ENCODE measurements at places on chromosomes 12 and 14. TPM values are rescaled to one million over a fixed set of nuclear protein-coding genes. Genes with fewer than 3 reads are reported as not detected.

DNA sequence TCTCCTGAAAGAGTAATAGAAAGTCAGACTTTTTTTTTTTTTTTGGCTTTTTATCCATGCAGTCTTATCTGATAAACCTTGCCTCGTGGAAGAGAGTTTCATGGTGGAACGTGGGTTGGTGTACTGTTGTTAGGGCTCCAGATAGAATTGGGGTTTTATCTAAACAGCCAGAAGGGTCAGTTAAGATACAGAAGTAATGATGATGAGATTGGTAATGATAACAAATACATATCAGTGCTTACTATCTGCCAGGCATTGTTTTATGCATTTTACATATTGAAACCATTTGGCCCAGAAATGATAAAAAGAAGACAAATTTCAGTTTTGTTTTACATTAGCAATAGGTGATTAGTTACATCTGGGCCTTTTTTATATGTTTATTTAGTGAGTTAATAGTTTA lies 372.8 kb upstream of the PRICKLE1 start:
- DNase-seq: no peak

- no peak for DNase-seq
Measured at GRCh38 chr12:101799774-101800173, 31.0 kb downstream of the GNPTAB start.

DNA sequence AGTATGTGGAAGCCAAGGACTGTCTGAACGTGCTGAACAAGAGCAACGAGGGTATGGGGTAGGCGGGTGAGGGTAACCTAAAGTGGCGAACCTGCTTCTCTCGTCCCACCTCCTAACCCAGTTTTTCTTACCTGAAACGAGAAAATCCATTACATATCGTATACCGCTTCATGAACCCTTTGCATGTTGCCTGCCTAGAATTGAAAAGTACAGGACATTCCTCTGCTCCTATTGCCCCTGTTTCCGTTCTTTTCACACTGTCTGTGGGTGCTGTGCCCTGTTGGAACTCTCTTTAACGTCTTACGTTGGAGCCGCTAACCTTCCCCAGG lies 513 bp downstream of the PFDN5 start:
- DNase-seq: no peak

DNA sequence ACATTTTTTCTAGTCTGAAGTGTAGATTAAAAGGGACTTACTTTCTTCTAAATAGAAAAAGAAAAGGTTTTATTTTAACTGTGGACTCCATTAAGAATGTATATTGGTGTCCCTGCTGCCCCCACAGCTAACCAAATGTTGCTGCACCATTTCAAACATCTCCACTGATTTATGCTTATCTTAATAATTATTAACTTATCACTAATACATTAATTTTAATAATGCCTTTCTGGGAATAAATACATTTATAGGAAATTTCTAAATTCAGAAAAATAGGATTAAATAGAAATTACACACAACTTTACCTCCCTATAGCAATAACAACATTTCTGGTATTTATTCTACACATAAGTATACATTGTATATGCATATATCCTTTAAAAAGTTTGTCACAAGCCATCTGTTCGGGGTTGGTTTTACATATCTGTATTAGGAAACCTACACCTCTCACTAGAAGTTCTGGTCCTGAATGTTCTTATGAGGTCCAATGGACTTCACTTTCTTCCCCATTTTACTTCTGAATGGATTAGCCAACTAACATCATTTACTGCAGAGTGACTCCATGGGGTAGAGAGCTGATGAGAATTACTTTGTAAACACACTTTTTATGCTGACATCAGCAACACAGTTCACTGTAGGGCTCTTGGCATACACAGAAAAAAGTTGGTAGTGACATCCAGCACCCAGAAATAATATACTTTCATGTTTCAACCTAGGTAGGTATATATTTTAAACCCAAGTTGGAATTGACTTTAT lies 9.4 kb upstream of the SELPLG start:
- DNase-seq: no peak

Gene GPR68
- total RNA-seq: 0.44 TPM

Gene TAS2R50
- 2.2 TPM for total RNA-seq

- no peak for DNase-seq
Measured at GRCh38 chr14:77275601-77276017, 4.6 kb upstream of the NGB start.

Gene SCN8A
- total RNA-seq: 0.21 TPM

DNA sequence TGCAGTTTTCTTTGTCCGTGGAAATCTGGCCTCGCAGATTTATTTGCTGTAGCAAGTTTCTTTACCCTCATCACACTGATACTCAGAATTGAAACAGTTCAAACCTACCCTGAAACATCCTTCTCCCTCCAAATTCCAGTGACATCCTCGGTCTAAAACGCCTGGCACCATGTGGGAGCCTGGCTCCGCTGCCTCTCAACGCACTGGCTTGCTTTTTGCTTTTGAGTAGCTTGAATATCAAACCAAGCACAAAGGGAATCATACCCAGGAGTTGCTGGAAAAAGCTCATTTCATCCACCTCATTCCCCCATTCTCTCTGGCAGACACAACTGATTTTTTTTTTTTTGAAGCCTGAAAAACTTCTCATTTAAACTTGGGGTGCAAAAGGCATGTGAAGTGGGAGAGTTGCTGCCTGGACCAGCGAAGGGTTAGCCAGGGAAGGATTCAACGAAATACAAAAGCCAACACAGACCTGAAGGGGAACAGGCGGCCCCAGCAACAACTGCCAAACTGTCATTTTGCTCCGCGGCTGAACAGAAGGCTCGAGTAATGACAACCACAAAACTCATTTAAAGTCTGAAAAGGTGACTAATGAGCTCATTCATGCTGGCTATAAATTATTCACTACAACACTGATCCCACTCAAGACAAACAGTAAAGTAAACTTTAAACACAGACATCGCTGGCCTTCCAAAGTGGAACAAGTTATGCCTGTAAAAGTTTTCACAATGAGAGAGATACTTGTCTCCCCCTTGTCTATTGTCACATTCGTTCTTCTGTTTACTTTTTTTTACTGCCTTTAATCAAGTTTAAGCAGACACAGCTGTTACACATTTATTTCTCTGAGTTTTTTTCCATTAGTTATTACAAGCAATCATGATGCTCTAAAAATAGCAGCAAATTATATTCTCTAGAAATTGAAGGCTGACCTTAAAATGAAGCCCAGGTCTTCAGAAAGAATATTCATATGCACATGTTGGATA lies 12.5 kb upstream of the FOXN3 start:
- no peak for DNase-seq

GRCh38 chr12:42396473-42397259 lies 70.7 kb downstream of the PPHLN1 start:
- DNase-seq: no peak

Gene RBP5
- total RNA-seq: 2.3 TPM

Gene RHNO1
- total RNA-seq: 7.3 TPM

Gene KRT5
- 2.7 TPM for total RNA-seq

Gene AKAP3
- total RNA-seq: 0.20 TPM

DNA sequence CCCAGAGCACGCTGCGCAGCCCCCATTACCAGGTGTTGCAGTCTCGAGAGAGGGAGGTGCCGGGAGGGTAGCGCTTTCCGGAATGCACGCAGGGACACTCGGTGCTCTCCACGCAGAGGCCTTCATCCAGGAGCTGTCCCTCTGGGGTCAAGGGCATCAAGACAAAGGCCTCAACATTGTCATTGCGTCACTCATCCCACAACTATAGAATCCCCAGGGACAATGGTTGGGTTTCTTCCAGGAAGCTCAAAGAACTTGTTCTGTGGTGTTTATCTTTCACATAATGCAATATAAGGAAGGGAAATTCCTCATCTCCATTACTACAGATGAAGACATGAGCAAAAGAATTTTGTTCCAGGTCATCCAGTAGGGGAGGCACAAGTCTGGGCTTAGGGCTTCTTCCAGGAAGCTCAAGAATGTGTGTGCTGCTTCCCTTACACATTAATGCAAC lies 52.1 kb downstream of the VWF start:
- DNase-seq: no peak

GRCh38 chr12:115956659-115957058 lies 320.8 kb downstream of the MED13L start:
- no peak for DNase-seq

DNA sequence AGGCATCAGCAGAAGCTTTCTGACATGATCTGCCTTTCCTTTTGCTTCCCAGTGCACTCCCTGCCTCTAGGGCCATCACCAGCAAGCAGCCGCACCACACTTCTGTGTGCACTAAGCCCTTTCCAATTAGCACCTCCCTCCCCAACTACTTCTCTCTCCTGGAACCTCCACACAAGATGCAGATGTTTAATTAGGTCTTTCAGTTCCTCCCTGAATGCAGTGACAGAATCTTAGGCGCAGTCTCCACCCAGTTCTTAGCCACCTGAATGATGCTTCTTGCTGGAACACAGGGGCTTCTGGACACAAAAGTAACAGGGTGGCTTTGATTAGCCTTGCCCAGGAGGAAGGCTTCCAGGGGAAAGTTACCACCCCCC lies 32.9 kb downstream of the NIN start:
- no peak for DNase-seq

GRCh38 chr14:22739423-22739822 lies 27.1 kb upstream of the OXA1L start:
- no peak for DNase-seq

- DNase-seq: no peak
Measured at GRCh38 chr14:67881225-67881624, 61.6 kb downstream of the RAD51B start.

- DNase-seq: no peak
Measured at GRCh38 chr12:131994589-131994988, 44.8 kb downstream of the EP400 start.

DNA sequence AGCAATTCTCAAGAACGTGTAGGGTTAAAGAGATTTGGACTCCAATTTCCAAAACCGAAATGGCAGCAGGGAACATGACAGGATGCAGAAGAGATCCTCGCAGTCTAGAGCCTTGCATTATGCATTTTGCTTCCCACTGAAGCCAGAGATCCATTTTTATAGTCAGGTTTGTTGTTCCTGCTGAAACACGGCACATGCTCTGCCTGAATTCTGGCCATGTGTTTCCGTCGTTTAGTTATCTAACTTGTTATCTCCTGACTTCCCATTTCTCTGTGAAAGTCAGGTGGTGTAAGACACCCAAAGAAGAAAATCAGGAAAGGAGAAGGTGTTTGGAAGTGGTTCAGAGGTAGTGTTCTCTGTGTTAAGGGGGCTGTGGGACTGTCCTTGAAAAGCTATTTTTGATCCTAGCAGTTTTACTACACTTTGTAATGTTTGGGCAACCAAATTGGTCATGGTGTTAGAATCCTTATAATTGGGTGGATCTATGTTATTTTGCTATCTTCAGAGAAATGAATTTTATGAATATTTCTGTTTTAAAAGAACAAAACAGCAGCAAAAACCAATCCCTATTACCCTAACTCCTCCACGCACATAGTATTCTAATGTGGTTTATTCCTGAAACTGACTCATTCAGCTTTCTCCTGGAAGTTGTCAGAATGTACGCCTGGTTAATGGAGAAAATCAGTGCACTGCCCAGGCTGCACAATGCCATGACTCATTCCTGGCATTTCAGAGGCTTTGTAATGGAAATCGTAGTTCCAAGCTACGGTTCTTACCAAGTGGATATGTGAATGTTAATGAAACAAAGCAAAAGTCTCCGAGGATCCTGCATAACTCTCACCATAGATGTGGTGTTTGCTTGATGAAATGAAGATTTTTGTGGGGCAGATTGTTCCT lies 110.1 kb downstream of the SAMD4A start:
- DNase-seq: peak; percentile 42

DNA sequence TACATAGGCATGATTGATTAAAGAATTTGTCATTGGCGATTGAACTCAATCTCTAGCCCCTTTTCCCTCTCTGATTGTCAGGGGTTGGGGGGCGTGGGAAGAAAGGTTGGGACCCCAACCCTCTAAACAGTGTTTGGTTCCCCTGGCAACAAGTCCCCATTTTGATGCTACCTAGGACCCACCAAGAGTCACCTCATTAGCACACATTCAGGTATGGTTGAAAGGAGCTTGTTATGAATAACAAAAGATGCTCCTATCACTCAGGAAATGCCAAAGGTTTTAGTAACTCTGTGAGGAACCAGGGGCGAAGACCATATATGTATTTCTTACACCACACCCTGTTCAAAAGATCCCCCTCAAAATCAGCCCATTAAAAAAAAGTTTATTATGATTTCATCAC lies 14.3 kb downstream of the RNF212B start:
- no peak for DNase-seq

Gene SALL2
- 8.6 TPM for total RNA-seq

DNA sequence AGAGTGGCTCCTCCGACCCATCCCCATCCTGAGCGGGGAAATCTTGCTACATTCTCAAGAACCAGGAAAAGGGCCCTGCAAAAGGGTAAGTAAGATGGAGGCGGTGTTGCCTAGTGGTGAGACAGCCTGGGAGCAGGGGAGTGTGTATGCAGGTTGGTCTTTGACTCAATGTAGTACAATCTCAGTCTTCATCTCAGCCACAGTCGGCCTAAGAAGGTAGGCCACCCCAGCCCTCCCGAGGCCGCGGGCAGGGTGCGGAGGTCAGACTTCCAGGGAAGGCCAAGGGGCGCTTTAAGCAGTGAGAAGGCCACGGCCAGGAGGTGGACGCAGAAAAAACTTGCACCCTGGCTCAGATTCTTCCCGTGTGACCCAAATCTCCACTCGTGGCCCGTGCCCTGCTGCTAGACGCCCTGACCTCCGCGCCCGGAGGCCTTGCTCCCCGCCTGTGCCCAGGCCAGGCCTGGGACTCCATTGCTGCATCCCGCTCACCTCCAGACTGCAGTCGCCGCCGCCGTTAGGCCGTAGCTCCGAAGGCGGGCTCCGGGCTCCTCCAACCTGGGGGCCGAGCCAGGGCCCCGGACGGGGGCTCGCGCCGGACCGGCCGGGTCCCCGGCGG lies 435 bp downstream of the FOXM1 start:
- DNase-seq: no peak

Gene ESPL1
- 2.5 TPM for total RNA-seq

- DNase-seq: no peak
Measured at GRCh38 chr14:35822501-35822900, 3.6 kb upstream of the BRMS1L start.

Gene ADGRD1
- 99.0 TPM for total RNA-seq

DNA sequence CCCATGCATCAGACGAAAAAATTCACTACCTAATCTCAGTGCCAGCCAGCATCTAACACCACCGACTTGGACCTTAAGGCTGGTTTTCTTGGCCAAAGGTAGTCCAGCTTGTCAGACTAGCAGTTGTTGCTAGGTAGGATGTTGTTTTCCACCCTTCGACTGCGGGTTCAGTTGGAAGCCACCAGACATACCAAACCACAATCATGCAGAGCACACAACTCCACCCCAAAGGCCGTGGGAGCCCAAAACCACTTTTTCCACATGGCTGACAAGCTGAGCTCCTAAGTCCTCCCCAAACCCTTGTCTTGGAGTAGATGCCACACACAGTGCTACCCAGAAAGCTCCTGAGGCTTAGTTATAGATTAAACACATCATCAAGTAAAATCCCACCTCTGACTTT lies 46.8 kb downstream of the LRIG3 start:
- no peak for DNase-seq

DNA sequence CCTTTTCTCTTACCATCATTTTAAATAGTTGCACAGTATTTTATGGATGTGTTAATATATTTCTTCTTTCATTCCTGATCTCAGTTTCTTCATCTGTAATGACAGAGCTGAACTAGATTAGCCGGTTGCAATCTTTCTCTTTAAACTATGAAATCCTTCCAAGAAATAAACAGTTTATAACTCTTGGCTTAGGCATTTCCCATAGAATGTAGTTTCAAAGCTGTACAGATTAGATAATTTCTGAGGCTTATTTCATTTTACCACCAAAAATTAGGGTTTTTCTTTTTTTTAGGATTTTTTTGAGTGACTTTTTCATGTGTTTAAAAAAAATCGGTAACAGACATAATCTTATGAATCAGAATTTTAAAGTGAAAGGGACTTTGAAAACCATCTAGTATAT lies 144.0 kb downstream of the RAD51B start:
- DNase-seq: no peak

GRCh38 chr12:2224961-2225360 lies 172.2 kb downstream of the CACNA1C start:
- DNase-seq: no peak
